ENCODE measurements at places on chromosomes 5 and 9.
A peak's percentile ranks its signal among the peaks of the same experiment; 100 is the strongest.

DNA sequence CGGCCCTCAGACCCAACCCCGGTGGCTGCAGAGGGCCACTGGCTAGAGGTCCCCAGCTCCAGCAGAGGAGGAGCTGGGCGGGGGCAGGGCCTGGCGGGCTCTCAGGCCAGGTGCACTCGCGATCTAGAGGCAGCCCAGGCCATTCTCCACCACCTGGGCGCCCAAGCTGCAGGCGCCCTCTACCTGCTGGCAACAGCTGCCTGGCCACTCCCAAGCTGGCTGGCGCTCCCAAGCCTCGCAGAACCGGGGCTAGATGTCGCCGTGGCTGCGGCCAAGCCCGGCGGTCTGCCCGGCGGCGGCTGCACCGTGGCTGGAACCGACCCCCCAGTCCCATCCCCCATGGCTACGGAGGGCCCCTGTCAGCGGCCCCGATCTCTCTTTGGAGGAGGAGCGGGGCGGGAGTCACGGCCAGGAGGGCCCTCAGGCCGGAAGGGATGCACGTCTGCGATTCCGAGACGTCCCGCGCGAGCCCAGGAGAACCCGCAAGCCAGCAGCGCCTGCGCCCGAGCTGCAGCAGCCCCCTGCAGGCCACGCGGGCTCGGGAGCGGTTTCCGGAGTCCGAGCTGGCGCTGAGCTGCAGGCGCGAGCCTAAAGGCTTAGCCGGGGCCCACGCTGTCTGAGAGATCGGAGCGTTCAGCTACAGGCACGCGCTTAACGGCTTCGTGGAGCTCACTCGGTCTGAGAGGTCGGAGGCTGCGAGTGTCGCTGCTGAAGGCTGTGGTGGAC lies 44.3 kb upstream of the BICD2 start:
- peak; percentile 83 for DNase-seq

GRCh38 chr5:111124793-111125192 lies 32.6 kb downstream of the WDR36 start:
- no peak for DNase-seq

- DNase-seq = no peak
Observed at GRCh38 chr5:66242050-66242715, 98.1 kb downstream of the SREK1 start.

- DNase-seq = no peak
Observed at GRCh38 chr5:110265162-110265561, 461.3 kb downstream of the TMEM232 start.

DNA sequence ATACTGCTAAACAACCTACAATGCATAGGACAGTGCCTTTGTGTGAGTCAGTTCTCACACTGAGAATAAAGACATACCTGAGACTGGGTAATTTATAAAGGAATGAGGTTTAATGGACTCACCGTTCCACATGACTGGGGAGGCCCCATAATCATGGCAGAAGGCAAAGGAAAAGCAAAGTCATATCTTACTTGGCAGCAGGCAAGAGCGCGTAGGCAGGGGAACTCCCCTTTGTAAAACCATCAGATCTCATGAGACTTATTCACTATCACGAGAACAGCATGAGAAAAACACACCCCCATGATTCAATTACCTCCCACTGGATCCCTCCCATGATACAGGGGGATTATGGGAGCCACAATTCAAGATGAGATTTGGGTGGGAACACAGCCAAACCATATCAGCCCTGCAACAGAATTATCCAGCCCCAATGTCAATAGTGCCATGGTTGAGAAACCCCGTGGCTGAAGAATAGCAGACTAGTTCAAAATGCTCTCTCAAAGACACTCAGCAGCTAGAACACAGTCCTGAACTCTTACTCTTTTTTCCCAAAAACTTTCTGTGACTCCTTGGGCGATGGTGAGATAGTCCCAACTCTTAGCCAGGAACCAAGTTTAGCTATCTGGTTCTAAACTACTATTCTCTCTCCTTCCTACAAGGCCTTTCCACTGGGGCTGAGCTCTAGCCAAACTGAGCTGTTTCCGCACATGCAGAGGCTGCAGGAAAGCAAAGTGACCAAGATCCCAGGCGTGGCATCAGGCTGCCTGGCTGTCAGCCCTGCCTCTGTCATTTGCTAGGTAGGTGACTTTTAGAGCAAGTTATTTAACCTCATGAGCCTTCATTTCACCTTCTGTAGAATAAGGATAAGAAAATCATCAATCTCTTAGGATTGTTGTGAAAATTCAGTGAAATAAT lies 21.7 kb downstream of the FAT2 start:
- DNase-seq = no peak

DNA sequence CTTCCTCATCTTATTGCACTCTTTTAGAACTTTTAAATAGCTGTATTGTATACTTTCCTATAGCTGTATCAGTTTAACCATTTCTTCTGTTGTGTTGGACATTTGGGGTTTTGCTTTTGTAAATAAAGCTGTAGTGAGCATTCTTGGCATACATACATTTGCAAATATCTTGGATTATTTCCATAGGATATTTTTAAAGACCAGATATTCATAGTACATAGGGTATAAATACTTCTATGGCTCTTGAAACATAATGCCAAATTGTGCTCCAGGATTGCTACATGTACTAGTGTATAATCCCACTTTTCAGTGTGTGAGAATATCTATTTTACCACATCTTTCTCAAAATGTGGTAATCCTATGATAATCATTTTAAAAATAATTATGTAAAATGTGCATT lies 51.2 kb downstream of the SCAMP1 start:
- DNase-seq = no peak

DNA sequence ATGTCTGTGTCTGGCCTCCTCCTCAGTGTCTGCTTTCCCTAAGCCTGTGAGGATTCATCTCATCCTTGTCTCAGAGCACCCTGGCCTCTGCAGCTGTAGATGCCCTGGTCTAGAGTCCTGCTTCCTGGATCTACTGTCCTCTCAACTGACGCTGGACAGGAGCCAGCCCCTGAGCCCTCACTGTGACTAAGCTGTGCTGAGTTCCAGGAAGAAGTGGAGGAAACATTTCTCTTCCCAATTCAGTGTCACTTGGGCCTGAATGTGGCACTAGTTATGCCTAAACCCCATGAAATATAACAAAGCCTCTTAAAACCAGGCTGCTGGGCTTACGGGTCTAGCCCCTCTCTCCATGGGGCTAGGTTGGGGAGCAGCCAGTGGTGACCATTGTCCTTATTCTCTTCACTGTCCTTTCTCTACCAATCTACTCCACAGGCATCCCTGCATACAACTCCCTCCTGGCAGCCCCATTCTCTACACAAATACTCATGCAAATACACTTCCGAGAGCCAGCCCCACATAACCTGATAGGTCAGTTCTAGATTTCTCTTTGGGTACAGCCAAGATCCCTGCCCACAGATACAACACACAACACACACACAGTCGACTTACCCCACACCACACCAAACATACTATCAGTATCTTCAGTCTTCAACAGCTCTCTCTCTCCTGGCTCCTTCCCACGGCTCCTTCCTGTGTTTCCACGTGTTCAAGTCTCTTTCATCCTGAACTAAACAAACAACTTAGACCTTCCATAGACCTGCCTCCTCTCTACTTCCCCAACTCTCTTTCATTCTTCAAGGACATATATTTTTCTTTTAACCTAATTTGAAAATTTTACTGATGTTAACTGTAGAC lies 220.8 kb downstream of the SNX18 start:
- no peak for DNase-seq

DNA sequence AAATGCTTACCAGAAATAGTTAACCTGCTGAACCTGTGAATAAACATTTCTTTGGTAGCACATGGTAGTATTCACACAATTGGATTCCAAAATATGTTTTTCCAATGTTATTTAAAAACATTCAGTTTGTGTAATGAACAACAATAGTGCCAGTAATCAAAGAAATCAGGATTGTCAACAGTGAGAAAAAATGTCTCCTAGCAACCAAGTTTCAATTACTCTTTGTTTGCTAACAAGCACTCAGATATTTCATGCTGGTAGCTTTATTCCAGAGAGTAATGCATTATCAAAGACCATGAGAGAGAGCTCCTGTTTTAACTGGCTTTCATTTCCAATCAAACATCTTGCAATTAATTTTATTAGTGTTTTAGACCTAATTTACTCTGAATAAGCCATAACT lies 768.1 kb upstream of the GRAMD2B start:
- DNase-seq = no peak

GRCh38 chr9:91193087-91193657 lies 168.5 kb downstream of the AUH start:
- DNase-seq = peak; percentile 87

DNA sequence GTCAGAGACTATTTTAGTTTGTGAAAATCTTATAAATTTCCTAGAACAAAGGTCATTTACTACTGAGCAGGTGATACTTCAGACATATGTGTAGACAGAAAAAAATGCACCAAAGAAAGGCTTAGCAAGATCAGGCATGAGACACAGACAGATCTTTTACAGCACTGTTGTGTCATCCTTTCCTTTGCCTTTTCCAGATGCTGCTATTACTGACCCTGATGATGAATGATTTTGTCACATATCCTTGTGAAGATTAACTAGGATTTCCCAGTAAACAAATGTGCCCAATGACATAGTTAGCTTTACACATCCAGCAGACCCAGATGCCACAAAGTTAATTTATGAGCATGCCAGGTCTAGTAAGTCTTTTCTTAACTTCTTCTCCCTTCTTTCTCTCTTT lies 68.2 kb downstream of the DMRTA1 start:
- no peak for DNase-seq

GRCh38 chr5:34998058-34998789 lies 49.5 kb downstream of the AGXT2 start:
- no peak for DNase-seq

- DNase-seq = no peak
Observed at GRCh38 chr9:97918611-97919010, 3.7 kb downstream of the TRMO start.

DNA sequence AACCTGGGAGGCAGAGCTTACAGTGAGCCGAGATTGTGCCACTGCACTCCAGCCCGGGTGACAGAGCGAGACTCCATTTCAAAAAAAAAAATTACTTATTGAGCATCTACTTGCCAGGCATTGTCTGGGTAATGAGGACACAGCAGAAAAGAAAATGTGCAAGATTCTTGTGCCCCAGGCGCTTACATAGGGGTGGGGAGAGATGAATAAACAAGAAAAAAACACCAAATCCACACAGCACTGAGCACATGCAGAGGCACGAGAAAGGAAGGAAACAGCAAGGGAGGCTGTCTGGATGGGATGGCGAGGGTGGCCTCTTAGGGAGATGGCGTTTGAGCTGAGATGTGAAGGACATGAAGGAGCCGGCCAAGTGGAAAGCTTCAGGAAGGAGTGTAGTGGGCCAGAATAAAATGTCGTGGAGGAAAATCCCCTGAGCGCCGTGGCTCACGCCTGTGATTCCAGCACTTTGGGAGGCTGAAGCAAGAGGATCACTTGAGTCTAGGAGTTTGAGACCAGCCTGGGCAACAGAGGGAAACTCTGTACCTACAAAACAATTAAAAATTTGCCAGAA lies 13.9 kb downstream of the DYNC2I2 start:
- DNase-seq = no peak

GRCh38 chr5:159412284-159413046 lies 82.2 kb upstream of the IL12B start:
- peak; percentile 15 for DNase-seq

DNA sequence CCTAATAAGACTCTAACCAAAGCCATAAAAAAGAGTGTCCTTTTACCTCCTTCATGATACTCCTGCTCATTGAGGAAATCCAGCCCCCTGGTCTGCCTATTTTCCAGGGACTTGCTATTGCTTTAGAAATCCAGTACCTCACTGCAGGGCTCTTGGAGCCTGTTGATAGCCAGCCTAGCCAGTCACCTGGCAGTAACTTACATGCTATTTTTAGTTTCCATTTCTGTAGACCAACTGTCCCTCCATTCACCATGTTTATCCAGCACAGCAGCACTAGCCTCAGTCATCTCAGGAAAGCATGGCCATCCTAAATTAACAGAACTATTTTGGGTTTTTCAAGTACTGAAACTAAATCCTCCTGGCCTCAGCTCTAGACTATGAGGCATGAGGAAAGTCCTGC lies 91.5 kb upstream of the PHF24 start:
- no peak for DNase-seq

GRCh38 chr5:137203011-137203632 lies 296.0 kb downstream of the SPOCK1 start:
- DNase-seq = no peak

DNA sequence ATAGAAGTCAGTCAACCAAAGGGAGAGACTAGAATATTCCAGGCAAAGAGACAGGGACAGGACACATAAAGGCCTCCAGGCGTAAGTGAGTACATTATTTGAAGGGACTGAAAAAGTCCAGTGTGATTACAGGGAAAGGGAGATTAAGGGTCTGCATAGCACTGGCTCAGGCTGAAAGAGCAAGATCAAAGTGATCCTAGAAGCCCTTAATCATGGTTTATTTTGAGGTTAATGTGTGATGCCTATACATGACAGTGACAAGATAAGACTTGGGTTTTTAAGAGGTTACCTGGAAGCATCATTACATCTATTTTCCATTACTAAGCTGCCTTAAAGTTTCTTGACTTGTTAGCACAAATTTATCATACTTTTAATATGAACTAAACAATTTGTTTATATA lies 25.8 kb downstream of the LMBRD2 start:
- DNase-seq = no peak

DNA sequence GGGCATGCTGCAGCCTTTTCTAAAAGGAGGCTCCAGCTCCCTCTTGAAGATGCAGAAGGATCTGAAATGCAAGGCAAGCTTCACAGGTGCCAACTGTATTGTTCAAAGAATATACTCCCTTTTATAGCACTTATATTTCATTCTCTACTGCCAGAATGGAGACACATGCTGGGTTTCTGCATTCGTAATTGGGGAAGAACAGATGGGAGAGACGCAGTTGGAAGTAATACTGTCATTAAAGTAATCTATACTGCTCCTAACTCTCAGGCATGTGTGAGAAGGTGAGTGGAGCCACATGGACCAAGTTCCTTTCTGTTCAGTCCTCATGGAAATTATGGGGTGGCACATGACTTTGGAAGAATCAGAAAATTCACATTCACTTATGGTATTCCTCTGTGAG lies 226.4 kb downstream of the TRIM32 start:
- no peak for DNase-seq

DNA sequence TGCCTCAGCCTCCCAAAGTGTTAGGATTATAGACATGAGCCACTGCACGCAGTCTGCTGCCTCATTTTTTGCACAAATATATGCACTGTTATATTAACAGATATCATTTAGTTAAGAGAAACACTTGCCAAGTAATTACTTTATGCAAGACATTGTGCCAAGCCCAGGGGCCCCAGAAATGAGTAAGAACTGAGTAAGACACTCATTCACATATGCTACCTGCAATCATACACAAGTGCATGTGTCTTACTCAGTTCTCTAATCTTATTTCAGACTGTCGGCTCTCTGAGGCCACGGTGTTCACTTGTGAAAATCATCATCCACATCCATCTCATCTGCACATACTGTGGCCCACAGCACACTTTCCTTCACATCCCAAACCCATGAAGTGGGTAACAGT lies 16.0 kb downstream of the TRAF1 start:
- DNase-seq = no peak

All from ovary (tissue), 10 donors.